ENCODE measurements at places on chromosomes 13 and 19.

DNA sequence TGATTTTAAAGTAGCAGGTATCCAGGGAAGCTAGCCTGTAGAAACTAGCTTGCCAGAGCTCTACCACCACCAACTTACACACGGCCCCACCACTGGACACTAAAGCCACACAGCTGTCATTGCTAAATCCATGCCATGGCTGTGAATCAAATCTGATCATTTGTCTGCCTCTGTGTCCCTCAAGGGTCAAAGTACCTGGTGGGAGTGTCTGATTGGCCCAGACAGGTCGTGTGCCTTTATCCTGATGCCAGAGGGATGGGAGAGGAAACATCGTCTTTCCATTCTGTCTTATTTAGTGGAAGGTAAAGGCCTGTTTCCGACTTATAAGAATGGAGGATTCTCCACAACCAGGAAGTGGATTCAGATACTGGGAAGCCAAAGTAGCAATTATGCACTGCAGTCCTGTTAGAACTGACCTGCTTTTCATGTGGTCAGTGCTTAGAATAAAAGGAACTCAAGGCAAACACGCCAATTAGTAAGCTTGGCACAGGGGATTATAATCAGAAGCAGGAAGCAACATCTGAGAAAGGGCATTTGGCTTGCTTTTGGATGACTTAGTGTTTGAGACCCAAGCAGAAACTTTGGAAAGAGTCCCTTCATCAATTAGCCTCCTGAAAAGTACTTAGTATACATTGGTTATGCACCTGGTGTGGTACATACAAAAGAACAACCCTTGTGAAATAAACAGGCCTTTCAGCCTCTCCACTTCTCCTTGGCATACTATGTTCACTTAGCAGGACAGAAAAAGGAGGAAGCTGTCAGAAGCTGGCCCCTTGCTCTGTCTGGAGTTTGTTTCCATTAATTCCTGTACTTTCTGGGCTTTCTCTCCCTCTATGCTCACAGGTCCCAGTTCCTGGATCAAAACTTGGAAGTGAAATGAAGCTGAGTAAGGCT is 192.4 kb downstream of the NUFIP1 start:
- DNase-seq = no peak

DNA sequence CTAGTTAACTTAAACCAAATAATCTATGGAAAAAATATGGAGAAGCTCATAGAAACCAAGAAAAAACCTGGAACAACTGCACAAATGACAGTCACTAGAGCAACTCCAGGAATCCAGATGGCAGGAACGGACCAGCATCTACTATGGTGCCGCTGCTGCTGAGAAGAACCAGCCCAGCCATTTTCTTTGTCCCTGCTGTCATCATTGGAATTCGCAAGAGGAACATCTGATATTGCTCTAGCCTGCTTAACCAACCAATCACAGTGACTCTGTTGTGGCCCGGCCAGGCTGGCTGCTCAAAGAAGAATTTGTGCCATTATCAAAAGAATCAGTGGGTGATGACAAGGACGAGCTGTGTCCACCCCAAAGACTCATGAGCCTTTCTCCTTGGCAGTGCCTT is 33.1 kb upstream of the CEBPA start:
- DNase-seq = no peak

- DNase-seq = no peak
Measured at GRCh38 chr19:632579-633067, 714 bp downstream of the POLRMT start.

- no peak for DNase-seq
Measured at GRCh38 chr13:19573120-19573716, 11.9 kb upstream of the TPTE2 start.

DNA sequence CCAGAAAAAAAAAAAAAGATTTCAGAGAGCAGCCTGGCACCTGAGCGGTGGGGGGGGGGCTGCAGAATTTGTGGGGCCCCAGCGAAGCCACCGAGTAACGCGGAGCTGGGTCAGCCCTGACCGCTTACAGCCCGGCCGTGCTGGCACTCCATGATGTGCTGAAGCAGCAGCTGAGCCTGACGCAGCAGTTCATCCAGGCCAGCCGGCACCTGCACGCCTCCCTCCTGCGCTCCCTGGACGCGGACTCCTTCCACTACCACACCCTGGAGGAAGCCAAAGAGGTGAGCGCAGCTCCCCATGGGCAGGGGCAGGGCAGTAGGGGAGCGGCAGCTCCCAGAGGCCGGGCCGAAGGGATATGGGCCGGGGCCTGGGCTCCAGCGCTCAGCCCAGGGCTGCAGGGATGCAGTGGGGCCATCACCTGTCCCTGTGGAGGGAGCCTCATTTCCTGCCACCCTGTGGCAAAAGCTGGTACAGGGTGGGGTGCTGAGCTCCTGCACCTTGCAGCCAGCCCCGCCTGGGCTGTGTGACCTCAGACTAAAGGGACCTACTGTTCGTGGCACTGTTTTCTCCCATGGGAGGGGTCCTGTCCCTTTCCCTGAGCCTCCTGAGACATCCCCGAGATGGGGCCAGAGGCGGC is 18.3 kb downstream of the C19orf44 start:
- DNase-seq = no peak

GRCh38 chr13:74301258-74301935 is 167.2 kb upstream of the KLF12 start:
- no peak for DNase-seq
